ENCODE measurements at places on chromosomes 12 and 14.

- no peak for DNase-seq
These were observed 183.9 kb downstream of the CACNA1C start for GRCh38 chr12:2236506-2237294.

DNA sequence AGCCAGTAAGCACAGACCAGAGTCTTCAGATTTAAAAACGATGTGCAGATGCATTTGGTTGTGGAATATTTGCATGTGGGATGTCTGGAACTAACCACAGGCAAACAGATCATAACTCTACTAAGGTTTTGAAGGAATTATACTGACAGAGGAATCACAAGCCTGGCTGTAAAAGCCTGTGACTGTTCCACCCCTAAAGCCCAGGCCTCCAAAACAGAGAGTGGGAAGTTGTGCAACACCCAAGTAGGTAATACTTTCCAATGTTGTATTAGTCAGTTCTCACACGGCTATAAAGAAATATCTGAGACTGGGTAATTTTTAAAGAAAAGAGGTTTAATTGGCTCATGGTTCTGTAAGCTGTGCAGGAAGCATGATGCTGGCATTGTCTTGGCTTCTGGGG lies 68.1 kb upstream of the DCD start:
- no peak for DNase-seq

- DNase-seq, result no peak
These were observed 80.2 kb downstream of the STON2 start for GRCh38 chr14:81319946-81320345.

GRCh38 chr12:26047401-26048226 lies 77.2 kb downstream of the BHLHE41 start:
- no peak for DNase-seq

DNA sequence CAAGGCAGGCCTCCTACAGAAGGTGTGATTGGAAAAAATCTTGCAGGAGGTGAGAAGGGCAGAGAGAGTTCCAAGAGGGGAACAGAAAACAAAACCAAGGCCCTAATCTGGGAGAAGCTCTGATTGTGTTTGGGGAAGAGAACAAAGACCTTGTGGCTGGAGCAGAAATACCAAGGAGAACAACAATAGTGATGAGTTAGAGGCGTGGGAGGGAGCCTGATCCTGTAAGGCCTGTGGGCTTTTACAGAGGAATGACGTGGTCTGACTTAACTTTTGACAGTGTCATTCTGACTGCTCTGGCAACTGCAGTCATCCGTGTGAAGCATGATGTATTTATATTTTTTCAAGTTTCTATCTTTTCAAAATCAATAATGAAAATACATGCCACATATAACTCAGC lies 200.6 kb downstream of the ANO4 start:
- DNase-seq, result no peak

All from glomerular endothelial cell (primary cell).